AG09309 (cell line): ENCODE measurements at places on chromosomes 5 and 9.

- DNase-seq = no peak
These were observed 31.5 kb downstream of the LNPEP start for GRCh38 chr5:96967400-96967799.

DNA sequence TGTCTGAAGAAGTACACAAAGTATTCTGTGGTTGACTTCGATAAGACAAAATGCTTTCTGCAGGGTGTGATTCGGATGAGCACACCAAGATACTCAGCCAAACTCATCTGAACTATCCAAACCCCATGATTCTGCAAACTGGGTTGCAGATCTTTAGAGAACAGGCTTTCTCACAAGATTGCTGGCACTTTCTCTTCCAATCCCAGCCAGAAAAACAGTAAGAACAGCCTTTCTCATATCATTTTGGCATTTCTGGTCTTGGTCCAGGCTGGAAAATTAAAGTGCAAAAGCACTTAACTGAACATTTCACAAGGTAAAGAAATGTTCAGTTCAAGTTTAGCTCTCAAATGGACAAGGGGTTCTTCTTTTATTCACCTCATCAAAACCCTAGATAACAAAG is 269.1 kb downstream of the NR2F1-AS1 start:
- no peak for DNase-seq

DNA sequence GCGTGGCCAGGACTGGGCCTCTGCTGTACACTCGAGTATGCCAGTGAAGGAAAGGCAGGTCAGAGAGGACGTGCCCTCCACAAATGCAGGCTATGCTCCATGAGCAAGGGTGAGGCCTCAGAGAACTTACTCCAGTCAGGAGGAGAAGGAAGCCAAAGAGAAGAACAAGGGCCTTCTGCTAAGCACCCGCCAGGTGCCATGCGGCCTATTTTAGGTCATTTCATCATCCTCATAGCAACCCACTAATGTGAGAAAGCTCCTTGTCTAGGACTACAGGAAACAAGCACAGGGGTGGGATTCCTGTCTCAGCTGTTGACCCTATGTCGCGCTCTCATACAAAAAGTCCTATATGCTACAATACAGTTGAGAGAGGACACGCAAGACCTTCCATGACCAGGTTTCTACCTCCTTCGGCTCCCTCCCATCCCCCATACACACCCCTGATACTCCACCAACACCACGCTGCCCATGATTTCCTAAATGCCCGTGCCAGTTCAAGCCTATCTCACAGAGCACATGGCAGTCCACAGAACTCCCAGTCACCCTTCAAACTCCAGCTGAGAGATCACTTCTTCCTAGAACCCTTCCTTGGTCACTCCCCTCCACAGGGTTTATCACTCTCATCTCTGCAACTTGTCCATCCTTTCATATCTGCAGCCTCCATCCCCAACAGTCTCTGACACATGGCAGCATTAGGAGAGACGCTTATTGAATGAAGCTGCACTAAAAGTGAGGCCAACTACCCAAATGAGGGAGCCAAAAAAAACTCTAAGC is 26.8 kb downstream of the PSMB7 start:
- no peak for DNase-seq

GRCh38 chr5:145077028-145077427 is 758.1 kb downstream of the PRELID2 start:
- no peak for DNase-seq

- DNase-seq = no peak
These were observed 120.1 kb downstream of the WNK2 start for GRCh38 chr9:93303806-93304573.

DNA sequence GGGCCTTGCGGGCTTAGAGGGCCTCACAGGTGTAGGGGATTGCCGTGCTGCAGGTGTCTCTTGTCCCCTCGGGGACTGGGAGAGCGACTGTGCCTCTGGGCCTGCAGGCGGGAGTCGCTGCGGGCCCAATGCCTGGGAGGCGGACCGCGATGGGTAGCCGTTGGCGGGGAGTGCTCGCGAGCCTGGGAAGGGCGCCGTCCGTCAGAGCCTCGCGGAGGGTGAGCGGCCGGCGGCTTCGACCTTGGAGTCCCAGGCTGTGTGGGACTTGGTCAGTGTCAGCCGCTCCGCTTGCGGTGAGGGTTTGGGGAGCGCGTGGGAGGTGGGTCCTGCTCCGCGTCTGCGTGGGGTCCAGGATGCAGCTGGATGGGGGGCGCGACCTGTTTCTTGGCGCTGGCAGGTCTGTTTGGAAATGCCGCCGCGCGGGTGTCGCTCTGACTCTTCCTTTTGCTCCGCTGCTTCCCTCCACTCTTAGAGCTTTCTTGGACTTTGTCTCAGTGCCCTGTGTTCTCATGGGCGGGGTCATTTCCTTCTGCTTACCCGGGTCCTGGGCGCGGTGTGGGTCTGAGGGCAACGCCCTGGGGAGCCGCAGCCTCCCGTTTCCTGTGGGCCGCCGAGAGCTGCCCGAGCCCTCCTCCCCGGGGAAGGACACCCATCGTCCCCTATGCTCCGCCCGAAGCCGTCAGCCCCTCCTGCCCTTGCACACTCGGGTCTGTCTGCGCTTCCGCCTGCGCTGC is 88.9 kb upstream of the CACNA1B start:
- no peak for DNase-seq

DNA sequence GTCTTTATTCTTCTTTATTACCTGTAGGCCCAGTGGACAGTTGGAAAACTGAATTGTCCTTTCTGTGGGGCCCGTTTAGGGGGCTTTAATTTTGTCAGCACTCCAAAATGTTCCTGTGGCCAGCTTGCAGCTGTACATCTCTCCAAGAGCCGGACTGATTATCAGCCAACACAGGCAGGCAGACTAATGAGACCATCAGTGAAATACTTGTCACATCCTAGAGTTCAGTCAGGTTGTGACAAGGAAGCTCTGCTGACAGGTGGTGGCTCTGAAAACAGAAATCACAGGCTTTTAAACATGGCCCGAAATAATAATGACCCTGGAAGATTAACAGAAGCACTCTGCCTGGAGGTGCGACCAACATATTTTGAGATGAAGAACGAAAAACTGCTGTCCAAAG is 47.9 kb downstream of the RNF180 start:
- DNase-seq = no peak

DNA sequence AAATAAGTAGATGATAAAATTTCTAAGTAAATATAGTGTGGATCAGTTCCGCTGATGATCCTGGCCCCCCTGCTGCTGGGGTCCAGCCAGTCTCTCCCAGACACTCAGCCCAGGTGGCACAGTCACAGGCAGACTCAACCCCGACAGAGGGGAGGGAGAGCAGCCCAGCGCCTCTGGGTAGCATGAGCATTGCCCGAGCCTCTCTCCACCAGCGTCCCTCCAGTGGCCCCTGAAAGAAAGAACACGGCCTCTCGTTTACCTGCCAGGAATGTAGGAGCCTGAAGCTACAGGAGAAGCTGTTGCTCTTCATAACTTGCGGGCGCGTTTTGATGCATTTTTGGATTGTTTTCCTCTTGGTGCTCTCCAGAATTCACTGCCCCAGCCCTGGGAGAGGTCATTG is 68.8 kb upstream of the ICE1 start:
- no peak for DNase-seq

DNA sequence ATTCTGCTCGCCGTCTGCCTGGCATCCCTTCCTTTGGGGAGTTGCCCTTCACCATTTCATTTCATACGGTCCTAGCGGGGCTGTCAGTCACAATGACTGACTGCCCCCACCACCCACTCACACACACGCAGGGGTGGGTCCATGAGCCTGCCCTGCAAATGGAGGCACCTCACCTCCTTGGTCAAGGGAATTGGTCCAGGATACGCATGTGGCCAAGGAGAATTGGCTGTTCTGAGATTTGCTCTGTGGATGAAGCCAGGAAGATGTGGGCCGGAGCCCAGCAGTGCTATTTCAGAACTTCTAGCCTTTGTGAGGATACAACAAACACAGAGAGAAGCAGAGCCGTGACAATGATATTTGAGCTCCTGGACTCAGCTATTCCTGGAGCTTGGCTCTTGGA is 17.0 kb downstream of the C1QTNF2 start:
- no peak for DNase-seq

DNA sequence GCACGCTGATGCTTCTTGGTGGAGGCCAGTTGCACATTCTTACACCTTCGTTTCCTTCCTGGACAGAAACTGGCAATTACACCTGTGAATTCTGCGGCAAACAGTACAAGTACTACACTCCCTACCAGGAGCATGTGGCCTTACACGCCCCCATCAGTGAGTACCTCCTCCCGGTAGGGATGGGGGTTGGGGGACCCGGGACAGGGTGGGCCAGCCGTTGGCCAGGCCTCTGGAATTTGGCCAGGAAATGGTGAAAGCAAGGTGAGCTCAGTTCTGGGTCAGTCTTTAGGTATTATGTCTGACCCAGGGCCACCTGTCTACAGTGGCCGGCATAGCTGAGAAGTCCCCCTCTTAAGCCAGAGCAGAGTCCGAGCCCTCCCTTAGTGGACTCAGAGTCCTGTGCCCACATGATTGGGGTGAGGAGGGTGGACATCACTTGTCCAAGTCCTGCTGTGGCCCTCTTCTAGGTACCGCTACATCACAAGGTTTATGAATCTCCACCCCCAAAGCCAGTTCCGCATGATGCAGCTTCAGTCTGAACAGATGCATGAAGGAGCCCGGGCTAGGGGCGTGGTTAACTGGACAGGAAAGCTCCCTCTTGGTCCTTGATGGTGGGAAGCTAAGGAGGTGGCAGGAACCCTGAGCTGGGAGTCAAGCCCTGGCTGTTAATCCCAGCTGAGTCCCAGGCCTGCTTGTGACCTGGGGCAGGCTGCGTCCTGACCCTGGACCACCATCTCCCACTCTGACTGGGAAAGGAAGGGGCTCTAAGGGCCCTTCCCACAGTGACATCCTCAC is 61.3 kb downstream of the AMBP start:
- no peak for DNase-seq

DNA sequence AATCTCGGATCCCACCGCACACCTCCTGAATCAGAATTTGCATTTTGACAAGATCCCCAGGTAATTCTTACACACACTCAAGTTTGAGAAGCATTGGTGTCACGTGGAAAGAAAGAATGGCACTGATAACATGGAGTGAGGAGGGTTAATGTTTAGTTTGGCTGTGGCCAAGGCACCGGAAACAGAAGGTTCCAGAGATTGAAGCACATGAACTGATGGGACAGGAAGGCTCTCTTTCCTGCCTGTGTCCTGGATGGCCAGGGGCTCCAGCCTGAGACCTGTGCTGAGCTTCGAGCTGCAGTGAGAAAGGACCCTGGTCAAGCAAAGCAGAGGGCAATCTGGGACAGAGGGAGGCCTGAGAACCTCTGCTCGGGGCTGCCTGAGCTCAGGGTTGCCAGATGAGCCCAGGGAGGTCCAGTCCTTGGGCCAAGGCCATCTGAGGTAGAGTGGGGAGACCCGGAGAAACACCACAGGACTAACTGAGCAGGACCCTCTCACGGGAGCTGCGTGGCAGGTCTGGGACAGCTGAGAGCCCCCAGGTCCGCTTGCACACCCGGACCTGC is 27.3 kb downstream of the AFAP1L1 start:
- no peak for DNase-seq

DNA sequence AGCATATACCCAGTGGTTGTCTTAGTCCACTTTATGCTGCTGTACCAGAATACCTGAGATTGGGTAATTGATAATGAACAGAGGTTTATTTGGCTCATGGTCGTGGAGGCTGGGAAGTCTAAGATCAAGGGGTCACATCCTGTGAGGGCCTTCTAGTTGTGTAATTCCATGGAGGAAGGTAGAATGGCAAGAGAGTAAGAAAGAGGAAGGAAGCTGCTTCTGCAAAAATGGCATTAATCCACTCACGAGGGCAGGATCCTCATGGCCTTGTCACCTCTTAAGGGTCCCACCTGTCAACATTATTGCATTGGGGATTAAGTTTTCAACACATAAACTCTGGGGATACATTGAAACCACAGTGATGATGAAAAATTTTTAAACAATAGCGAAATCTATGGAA is 17.0 kb downstream of the BTNL8 start:
- DNase-seq = no peak

DNA sequence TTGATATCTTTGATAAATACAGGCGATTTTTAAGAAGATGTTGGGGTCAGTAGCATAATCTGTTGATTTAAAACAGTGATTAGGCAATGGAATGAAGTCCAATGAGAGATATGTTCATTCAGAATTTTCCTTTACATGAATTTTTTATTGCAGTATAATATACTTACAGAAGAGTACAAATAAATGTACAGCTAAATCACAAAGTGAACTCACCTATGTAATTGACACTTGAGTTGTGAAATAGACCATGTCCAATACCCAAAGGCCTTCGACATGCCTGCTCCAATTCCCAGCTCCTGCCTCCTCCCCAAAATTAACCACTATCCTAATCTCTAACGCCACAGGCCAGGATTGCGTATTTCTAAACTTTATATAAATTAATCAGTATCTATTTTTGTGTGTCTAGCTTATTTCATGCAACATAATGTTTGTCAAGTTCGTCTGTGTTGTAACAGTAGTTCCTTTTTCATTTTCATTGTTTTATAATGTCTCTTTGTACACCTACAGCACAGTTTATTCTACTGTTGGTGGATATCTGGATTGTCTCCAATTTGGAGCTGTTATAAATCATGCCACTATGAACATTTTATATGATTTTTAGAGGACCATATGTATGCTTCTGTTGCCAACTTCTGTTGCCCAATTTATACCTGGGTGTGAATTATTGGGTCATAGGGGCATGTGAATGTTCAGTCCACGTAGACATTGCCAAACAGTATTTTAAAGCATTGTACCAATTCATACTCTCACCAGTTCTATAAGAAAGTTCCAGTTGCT is 208.3 kb downstream of the TLE1 start:
- no peak for DNase-seq

DNA sequence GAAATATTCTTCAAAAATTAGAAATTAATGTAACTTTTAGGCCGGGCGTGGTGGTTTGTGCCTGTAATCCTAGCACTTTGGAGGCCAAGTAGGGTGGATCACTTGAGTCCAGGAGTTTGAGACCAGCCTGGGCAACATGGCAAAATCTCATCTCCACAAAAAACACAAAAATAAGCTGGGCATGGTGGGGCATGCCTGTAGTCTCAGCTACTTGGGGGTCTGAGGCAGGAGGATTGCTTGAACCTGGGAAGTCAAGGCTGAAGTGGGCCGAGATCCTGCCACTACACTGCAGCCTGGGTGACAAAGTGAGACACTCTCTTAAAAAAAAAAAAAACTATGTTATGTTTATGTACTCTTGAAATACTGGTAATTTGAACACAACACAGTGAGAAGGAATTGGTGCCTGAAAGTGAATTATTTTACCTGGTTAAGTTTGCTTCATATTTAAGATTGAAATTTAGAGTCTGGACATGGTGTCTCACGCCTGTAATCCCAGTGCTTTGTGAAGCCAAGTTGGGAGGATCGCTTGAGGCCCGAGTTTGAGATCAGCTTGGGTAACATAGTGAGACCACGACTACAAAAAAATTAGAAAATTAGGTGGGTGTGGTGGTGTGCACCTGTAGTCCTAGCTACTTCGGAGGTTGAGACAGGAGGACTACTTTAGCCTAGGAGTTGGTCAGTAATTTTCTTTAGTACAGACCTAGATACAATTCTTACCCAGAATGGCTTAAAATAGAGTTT is 15.0 kb downstream of the ARRDC3 start:
- DNase-seq = no peak

DNA sequence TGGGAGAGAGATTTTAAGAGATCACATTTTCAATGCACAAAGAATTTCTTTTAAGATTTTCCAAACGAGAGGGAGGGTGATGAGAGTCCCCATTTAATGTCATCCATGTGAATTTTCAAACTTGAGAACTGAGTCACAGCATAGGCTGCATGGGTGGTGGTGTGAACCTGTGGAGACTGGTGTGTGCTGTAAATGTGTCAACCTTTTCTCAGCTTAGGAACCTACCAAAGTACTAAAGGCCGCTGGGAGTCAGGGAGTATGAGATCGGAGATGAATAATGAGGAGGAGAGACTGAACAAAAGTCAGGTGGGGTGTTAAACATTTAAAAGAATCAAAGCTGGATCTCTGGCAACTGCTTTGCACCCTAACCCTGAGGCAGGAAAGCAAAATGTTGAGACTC is 7.5 kb downstream of the ALDH1A1 start:
- no peak for DNase-seq
